ENCODE measurements at places on chromosomes 2 and 18.

GRCh38 chr2:160207804-160208654, 8.0 kb upstream of the ITGB6 start:
- no peak for DNase-seq

- DNase-seq, result no peak
These were observed 197.2 kb upstream of the ID2 start for GRCh38 chr2:8484502-8485283.

- no peak for DNase-seq
These were observed 797.4 kb downstream of the CNTNAP5 start for GRCh38 chr2:124822516-124822915.

DNA sequence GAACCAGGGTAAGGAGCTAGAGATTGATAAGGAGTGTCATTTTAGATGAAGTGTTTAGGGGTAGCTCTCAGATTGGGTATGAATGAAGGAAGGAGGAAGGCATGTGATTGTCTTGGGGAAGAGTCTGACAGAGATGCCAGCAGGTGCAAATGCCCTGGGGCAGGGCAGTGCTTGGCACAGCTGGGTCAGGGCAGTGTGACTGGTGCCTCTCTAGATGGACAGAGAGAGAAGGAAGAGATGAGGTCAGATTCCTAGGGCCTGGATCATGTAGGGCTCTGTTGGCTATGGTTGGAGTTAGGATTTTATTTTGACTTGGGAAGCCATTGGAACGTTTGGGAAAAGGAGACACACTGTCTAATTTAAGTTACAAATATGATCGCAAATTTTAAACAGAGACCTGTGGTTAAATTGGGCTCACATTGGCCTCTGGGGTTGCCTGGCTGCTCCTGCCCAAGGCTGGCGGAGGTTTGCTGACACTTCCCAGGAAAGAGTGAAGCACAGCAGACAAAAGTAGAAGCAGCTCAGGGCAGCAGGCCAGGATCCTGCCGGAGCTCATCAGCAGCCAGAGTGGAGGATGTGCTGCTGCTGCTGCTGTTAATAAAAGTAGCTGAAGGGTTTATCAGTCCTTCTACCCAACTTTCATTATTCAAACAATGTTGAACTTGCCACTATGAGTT, 32.7 kb upstream of the FHL2 start:
- DNase-seq, result no peak

DNA sequence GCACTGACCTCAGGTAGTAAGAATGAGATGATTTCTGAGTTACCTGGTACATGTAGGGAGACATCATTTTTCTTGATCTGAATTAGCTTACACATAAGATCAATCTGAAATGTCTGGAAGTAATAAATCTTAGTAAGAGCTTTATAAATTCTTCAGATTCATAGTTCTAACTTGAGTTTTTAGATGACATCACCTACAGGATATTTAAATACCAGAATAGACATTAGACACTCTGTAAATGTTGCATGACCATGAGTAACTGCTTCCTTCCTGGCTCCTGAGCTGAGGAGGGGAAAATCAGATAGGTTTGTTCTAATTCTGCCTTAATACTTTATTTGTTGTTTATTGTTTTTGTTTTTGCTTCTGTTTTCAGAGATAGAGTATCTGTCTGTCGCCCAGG, 181.8 kb downstream of the PHLPP1 start:
- DNase-seq, result no peak

GRCh38 chr2:163800951-163801381, 65.2 kb upstream of the FIGN start:
- no peak for DNase-seq

DNA sequence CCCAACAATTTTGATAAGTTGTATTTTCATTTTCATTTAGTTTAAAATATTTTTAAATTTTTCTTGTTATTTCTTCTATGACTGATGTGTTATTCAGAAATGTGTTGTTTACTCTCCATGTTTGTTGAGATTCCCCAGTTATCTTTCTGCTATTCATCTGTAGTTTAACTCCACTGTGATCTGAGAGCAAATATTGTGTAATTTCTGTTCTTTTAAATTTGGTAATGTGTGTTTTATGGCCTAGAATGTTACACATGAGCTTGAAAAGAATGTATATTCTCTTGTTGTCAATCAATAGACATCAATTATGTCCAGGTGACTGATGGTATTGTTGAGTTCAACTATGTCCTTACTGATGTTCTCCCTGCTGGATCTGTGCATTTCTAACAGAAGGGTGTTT, 188.2 kb downstream of the CYP26B1 start:
- no peak for DNase-seq

DNA sequence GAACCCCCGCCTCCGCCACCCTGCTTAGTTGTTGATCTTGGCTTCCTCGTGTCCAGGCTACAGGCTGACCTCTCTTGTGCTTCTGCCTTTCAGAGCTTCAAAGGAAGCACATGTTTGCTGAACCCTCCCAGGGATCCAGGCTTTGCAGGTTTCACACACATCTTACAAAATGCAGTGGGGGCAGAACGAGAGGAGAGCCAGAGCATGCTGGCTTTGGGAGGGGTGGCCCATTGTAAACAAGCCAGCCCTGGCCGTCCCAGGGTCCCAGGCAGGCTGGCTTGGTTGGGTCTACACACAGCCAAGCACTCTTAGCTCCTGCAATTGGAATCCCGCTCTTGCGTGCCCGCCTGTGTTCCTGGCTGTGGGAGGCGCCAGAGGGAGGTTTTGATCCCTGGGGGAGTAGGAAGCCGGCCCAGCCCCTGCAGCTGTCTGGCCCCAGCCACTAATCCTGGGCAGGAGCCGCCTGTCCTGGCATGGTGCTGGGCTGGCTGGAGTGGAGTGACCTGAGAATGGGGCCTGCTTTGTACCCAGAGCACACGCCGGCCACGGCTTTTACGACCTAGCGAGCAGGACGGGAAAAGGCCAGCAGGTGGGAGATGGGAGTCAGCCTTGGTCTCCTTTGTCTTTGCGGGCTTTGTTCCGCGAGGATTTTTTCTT, 53.9 kb downstream of the SH3BP4 start:
- no peak for DNase-seq

DNA sequence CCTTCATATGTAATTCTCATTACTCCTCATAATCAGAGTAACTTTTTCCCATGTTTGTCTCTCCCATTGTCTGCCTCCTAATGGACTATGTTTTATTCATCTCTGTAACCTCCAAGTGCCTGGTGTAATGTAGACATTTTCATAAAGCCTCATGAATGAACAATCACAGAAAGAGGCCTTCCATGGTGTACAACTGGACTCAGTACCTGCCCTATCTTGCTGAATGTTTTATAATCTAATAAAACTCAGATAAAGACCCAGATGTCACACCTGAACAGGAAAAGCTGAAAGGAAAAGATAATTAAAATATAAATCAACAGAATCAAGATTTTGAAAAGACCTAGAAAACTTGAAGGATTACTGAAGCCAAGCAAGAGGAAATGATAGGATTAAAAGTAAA, 36.7 kb downstream of the RAB1A start:
- no peak for DNase-seq

- no peak for DNase-seq
These were observed 487.2 kb upstream of the RAB12 start for GRCh38 chr18:8121942-8122480.

DNA sequence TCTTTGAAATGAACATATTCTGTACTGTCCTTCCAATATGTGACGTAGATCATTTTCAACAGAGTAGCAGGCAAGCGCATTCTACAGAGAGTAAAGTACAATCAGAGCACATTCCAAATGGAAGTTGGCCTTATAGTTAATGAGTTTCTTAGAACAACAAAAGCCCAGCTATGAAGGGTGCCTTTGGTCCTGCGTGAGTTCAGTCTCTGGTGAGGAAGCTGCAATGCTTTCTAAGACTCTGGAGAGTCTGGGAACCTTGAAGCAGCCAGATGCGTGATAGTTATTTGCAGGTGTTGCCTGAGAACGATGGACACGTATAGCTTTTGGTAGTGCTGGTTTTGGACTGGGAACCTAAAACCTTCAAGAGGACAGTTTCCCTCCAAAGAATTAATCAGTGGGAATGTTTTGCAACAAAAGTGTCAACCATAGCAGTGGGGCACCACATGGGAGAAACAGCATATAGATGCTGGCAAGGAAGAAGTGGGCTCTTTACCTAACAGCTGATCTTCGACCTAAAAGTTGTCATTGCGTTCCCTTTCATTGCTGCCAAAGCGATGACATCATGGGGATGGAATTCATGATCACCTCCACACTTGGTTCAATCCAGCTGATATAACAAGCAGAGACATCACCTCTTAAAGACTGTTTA, 9.3 kb upstream of the SNORC start:
- DNase-seq, result no peak

DNA sequence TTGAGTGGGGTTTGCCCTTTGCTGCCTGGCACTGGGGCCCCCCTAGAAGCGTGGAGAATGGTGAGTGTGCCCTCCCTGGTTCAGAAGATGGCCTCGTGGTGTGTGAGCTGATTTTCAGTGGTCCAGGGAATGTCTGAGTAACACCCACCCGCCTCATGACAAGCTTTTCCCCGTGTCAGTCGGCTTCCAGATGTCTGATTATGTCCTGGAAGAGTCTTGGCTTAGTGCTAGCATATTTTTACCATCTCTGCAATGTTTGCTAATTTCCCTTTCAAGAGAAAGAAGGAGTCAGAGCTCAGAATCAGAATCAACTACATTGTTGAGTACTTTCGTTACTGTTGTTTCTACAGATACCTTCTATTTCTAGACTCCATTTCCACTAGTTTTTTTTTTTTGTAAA, 214.7 kb downstream of the SEPTIN10 start:
- no peak for DNase-seq

DNA sequence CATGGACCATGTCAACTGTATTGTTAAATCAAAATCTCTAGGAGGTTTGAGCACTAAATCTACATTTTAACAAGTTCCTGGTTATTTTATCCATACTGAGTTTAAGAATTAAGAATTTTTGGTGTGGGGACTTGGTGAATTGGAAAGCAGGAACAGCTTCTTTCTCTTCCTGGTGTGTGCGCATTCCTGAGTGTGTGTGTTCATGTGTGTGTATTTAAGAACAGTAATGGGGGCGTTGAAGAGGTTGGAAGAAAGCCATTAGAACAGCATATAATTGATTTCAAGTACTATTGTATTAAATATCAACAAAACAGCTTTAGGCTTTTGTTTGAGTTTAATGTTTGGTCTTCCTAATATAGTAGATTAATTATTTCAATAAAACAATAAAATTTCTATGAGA, 801.3 kb upstream of the ID2 start:
- no peak for DNase-seq
